SK-N-MC (cell line): ENCODE measurements at places on chromosomes 11 and 22.

DNA sequence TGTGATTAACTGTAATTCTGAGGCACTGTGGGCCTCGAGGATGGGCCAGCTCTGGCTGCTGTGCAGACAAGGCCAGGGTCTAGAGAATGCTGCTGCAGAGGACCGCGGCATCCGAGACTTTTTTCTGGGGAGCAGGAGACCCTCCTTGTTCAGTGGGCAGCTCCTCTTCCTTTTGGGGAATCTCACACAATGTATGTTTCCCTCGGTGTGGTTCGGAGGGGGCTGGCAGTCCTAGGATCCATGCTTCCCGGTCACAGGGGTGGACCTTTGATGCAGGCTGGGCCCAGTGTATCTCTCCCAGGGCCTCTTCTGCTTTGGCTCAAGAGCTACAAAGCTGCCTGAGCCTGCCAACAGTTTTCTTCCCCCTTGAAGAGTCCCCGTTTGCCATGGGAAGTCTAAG, 31.5 kb downstream of the MYEOV start:
- DNase-seq = no peak

DNA sequence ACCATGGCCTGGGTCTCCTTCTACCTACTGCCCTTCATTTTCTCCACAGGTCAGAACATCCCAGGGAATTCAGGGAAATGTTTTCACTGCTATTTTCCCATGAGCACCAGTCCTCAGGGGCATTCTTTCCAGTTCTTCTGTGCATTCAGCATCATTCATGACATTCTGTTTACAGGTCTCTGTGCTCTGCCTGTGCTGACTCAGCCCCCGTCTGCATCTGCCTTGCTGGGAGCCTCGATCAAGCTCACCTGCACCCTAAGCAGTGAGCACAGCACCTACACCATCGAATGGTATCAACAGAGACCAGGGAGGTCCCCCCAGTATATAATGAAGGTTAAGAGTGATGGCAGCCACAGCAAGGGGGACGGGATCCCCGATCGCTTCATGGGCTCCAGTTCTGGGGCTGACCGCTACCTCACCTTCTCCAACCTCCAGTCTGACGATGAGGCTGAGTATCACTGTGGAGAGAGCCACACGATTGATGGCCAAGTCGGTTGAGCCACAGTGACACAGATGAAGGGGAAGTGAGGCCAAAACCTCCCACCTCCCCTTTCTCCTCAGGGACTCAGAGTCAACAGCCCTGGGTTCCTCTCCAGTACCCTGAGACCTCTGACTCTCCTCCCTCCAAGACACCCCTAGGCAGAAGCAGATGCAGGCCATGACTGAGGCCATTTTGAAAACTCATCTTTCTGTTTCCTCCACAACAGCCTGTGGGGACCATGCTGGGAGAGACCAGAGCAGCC, 15.9 kb upstream of the IGLL5 start:
- no peak for DNase-seq

- no peak for DNase-seq
Observed at GRCh38 chr11:65712633-65713076, 603 bp downstream of the KAT5 start.

DNA sequence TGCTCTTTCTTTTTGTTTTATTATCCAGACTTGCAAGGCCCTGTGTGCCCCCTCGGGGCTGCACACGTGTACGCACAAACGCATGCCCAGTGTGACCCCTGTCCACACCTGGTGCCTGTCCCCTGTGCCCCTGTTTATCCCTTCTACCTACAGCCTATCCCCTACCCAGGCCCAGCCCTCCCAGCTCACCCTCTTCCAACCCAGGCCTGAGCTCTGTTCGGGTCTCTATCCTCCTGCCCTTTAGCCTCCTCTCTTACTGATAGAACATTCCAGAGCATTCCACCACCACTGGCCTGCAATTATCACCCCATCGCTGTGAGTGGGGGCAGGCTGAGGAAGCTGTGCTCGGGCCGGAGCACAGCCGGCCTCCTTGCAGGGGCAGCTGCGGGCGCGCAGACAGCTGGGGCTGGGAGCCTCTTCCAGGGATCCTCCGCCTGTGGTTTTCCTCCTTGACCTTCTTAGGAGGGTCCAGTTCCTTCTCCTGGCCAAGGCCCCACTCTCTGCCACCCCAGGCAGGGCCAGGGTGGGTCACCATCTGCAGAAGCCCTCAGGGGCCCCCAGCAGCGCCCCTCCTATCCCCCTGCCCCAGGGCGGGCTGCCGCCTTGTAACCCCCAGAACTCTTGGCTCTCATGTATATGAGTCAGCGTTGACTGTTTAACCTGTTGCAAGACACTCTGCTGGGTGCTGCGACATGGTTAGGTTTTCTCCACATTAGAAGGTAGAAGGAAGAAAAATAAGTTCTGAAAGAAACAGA, 41.8 kb upstream of the KCNQ1OT1 start:
- DNase-seq = no peak

- no peak for DNase-seq
Observed at GRCh38 chr22:31532060-31532459, 35.7 kb downstream of the SFI1 start.

GRCh38 chr11:37353192-37353591, 755.2 kb upstream of the RAG2 start:
- no peak for DNase-seq

GRCh38 chr11:45106440-45106839, 40.0 kb upstream of the PRDM11 start:
- DNase-seq = no peak

DNA sequence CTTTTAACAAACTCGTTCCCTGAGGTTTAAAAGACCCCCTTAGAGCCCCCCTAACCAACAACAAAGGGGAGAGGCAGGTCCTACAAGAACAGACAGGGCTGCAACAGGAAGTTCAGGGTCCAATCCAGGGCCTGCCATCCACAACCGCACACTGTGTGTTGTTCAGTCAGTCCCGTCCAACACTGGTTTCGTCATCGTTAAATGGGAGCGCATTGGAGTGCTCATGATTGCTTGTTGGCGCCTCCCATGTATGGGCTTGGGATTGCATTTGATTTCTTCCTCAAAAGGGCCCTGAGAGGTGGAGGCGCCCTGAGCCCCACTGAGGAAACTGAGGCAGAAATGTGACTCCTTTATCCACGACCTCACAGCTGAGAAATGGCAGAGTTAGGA, 174.1 kb downstream of the MN1 start:
- DNase-seq = no peak

DNA sequence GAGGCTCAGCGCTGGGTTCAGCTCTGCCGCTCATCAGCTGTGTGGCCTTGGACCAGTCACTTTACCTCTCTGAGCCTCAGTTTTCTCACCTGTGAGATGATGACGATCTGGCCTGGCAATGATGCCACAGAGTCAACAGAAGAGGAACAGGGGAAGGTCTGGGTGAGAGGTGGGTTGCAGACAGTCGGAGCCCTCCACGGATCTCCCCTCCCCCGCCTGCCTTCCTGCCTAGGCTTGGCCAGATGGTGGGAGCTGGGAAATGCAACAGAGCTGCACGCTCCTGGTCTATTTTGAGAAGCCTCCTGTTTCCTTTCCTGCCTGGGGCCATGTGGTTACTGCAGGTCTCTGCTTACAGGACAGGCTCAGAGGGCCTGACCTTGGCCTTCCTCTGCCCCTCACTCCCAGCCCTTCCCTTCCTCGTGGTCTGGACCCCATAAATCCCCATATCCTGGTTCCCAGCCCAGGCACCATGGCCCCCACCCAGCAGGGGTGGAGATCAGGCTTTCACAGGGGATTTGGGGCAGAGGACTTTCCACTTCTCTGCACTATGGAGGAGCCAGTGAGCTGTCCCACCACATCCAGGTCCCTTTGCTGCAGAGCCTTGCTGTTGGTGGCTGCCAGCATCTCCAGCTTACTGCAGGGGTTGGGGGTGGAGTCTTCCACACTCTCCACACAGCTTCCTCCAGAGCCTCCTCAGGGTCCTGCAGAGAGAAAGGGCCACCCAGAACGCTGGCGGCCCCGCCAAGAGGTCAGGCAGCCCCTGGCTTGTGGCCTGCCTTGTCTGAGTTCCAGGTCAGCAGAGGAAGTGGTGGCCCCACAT, 46.9 kb downstream of the C11orf96 start:
- DNase-seq = no peak

- DNase-seq = no peak
Observed at GRCh38 chr11:17563231-17563646, 16.2 kb downstream of the OTOG start.

DNA sequence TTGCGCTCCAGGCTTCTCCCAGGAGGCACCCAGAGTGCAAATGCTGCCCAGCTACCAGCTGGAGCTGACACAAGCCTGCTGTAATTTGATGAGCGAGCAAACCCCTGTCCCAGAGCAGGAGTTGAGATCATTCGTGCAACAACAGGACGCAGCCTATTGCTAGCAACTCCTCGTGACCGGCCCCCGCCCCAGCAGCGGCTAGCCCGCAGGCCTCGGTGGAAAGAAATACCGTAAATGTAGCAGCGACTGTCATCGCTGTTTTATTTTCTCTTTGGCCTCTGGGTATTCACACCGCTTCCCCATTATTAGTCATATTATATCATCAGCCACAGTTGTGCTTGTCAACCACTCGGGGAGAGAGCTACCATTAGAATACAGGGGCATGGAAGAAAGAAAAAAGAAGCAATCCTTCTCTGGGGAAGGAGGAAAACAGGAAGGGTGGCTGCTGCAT, 59.2 kb upstream of the ATXN10 start:
- DNase-seq = no peak

DNA sequence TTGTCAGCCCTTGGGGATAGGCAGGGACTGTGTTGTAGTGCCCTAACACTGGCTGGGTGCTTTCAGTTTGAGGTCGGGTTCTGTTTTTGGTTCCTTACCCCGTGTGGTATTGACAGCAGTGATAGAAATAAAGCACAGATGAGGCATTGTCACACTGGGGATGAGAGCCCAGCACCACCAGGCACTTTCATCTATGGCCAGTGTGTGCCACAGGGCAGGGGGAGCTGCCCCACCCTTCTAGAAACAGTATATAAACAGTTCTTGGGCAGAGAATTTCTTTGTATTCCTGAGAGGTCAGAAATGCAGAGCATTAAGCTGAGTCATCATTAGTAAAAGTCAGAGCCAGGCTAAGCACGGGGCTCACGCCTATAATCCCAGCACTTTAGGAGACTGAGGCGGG, 23.1 kb upstream of the CDC42EP2 start:
- no peak for DNase-seq

- DNase-seq = no peak
Observed at GRCh38 chr22:47160781-47161520, 398.5 kb downstream of the TBC1D22A start.

DNA sequence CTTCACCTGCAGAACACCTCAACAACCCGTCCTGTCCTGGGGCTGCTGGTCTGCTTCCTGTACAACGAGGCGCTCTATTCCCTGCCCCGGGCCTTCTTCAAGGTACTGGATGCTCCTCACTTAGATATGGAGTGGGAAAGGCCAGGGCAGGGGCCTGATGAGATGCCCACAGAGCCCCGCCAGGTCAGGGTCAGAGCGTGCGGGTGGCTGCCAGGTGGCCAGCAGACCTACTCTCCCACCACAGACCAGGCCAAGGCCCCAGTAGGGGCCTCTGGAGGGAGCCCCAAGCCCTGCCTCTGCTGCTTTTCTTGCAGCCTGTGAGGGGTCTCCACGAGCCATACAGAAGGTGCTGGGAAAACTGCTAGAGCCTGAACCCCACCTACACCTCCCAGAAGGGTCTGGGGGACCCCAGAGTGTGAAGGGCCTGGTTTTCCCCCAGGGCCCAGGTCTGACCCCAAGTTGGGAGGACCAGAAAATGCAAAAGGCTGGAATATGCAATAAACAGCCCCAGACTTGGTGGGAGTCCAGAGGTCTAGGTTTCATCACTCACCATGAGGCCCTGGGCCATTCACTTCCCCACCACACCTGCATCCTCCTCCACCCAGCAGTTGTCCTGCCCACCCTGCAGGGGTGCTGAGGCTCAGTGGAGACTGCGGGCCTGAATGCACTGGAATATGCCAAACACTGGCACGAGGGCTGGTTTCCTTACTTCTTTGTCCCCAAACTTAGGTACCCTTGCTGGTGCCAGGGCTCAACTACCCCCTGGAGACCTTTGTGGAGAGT, 14.7 kb downstream of the ZDHHC24 start:
- DNase-seq = no peak

GRCh38 chr11:83713708-83714107, 427.5 kb upstream of the CCDC90B start:
- DNase-seq = no peak

GRCh38 chr22:45866646-45867117, 110.3 kb downstream of the WNT7B start:
- DNase-seq = no peak

DNA sequence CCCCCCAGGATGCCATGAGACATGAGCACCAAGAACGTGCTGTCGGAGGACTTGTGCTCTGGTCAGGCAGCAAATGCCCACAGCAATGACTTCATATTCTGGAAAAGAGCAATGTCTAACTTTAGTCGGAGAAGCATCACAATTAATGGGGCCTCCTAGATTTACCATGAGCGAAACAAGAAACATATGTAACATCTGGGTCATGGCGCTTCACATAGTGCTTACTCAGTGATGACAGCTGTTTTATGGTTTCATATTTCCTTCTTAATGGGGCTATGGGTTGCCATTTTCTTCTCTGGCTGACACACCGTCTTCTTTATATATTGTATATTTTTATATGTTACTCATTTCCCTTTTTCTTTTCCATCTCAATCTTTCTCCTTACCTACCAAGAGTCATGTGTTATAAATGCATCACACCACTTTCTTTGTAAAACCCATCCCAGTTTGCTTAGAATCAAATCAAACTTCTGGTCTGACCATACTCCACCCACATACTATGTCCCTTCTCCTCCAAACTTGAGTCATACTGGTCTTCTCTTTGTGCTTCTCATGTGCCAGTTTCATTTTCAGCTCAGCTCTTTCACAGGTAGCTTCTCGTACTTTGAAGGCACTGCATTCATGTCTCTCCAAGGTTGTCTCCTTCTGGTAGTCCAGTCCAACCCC, 9.4 kb upstream of the CASP12 start:
- no peak for DNase-seq

GRCh38 chr22:30127749-30128166, 47.5 kb downstream of the HORMAD2 start:
- no peak for DNase-seq

GRCh38 chr11:87778357-87778756, 396.9 kb downstream of the RAB38 start:
- no peak for DNase-seq

- DNase-seq = no peak
Observed at GRCh38 chr11:65646288-65646957, 8.5 kb downstream of the SIPA1 start.

- DNase-seq = no peak
Observed at GRCh38 chr22:50683086-50683993, 10.7 kb downstream of the SHANK3 start.

DNA sequence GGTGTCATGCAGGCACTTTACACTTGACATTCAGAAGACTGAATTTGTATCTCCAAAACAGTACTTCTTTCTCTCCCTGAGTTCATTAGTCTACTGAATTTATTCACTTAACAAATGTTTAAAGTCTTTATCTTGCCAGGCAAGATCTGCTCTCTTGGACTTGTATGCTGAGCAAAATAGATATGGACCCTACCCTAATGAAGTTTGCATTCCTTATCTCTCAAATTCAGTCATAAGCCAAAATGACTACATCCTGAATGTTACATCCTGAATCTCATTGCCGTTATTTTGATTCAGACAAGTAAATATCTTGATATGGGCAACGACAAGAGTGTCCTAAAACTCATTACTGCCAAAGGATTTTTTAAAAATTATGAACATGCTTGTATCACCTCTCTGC, 29.7 kb downstream of the FAR1 start:
- DNase-seq = no peak
